ENCODE measurements at places on chromosomes 16 and 17.

- no peak for DNase-seq
Measured at GRCh38 chr17:78939615-78940014, 14.4 kb upstream of the TIMP2 start.

GRCh38 chr17:37737081-37737480 is 7.8 kb downstream of the HNF1B start:
- no peak for DNase-seq

DNA sequence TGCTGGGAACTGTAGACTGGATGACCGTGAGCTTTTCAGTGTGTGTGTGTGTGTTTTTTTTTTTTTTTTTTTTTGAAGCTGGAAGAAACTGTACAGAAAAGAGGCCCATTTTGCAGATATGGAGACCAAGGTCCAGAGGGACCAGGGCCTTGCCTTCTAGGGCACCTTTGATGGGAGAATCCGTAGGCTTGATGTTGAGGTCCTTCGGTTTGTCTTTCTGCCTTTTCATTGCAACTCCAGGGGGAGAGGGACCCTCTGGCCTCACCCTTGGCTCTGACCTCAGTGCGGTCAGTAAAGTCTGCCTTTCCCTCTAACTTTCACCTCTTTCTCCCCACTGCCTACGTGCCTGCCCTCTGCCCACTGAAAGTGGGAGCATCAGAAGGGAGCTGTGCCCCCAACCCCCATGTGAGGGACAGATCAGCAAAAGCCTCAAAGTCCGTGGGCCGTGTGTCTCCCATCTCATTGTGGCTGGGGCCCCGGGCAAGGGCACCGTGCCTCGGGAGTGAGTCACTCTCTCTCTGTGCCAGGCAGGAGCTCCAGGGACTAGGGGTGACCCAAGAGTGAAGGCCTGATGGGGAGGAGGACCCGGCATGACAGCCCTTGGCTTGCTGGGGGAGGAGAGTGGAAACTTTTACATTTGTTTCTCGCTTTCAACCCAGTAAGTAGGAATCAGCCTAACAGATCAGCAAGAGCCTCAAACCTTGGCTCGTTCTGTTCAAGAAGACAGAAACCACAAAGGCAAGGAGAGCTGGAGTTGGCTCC is 123.6 kb downstream of the CMIP start:
- DNase-seq = no peak

DNA sequence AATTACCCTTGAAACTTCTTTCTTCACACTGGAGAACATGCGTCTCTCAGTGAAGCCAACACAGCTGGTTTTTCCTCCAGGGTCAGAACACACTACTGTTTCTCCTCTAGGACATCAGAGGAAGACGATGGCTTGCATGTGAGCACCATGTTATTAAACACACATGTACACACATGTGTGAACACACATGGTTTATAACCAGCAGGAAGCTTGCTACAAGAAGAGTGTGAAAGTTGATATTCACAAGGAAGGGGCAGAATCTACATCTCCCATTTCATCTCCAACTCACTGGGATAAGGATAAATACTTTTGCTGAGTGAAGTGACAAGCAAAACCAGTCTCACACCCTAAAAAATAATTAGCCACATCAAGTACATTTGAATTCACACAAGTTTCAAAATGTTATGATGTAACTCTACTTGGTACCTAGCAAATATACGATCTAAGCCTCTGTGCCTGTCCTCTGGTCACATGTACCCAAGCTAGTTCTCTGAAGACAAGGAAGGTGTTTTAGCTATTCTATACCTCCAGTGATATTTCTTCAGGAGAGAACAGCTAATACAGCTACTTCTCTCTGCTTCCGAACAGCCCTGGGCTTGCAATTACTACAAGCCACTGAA is 127.7 kb downstream of the PARN start:
- DNase-seq = no peak

DNA sequence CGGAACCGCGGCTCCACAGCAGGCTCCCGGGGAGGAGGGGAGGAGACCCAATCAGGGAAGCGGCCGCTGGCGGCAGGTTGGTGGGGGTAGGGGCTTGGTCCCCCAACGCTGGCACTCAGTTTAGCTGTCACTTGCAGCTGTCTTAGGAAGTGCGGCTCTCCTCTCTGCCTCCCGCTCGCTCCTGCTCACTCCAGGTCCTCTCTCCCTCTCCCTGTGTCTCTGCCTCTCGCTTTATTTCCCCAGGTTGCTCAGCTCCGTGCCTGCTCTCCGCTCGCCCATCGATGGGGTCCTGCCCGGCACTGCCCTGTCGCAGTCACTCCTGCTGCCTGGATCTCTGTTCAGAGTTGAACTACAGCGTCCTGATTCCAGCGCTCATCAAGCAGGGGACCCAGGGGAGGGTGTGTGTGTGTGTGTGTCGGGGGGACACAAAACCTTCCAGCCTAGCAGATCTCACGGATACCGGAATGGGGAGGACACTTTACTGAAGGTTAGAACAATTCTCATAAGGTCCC is 145.6 kb downstream of the ENGASE start:
- no peak for DNase-seq

- peak; percentile 28 for DNase-seq
Measured at GRCh38 chr17:69485901-69486643, 71.6 kb downstream of the MAP2K6 start.

- DNase-seq = peak; percentile 42
Measured at GRCh38 chr17:50210240-50211225, 9.1 kb upstream of the COL1A1 start.

Data from inflammatory macrophage treated with lipopolysaccharide for 1 hour (primary cell).